Fibroblast of skin of back (primary cell): ENCODE measurements at places on chromosomes 3 and 15.

GRCh38 chr3:52388348-52388821 lies 56.5 kb downstream of the SEMA3G start:
- DNase-seq = no peak

DNA sequence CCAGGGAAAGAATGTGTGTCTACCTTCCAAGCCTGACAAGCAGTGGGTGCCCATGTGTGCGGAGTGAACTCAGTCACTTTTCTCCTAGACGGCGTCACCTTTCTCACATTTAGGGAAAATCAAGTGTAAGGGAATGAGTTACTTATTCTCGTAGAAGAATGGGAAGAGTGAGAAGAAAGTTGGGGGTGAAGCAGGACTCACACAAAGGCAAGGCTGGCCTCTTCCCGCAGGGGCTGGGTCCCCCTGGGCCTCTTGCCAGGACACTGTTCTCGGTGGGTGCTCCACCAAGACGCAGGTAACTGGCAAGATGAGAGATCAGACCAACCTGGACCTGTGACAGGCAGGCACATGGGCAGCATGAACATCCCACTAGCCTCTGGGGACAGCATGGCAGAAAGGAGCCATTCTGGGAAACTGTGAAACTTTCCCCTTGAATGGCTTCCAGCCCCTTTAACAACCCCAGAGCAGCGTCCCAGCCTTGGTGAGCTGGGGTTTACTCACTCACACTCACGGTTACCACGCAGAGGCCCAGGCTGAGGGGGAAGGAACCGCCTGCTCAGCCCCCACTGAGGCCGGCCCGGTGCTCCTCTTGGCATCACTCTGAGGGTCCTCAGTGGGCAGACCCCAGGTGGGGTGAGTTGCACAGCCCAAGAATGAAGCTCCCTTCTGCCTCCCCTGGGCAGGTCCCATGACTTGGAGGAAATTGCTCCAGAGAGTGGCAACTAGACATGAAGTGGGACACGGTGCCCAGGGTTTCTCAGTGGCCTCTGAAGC lies 15.0 kb upstream of the SRP14 start:
- no peak for DNase-seq

DNA sequence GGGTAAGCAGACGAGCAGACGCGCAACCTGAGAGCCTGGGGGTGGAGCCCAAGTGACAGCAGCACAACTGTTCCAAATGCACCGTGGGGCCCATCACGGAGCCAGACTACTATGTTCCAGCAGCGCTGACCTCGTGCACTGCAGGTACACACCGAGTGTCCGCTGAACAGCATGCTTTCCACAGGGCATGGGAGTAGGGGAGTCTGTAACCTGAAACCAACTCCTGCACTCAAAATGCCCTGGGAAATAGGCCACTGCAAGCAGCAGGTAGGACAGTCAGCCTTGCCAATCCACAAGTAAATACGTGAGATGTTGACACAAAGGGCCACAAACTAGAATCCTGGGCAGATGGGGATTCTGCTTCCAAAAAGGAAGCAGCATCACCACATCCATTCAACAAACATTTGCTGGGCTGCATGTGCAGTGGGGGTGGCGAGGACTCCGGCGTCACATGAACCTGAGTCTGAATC lies 73.9 kb downstream of the TBC1D2B start:
- no peak for DNase-seq

DNA sequence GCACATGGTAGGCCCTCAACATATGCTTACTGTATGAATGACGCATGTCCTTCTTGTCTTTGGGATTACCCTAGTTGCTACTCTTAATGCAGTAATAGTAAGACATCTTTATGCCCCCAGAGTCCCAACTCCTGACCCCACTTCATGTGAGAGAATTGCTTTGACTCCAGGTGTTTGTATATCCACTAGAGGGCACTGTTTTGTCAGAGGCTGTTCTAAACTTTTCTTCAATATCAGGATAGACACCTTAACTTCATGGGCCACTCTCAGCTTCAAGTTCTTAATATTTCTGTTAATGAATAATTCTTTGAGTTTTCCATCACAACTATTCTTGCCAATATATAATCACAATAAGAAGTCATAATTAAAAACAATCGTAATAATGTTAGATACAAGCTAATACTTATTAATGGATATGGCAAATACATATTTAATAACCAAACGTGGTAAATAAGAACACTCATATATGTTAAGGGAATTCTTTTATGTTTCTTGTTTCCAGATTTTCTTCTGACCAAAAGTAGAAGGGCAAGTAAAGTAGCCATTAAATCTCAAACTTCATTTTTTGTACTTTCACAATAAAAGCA lies 337.2 kb upstream of the DNAJC19 start:
- DNase-seq = peak; percentile 27

DNA sequence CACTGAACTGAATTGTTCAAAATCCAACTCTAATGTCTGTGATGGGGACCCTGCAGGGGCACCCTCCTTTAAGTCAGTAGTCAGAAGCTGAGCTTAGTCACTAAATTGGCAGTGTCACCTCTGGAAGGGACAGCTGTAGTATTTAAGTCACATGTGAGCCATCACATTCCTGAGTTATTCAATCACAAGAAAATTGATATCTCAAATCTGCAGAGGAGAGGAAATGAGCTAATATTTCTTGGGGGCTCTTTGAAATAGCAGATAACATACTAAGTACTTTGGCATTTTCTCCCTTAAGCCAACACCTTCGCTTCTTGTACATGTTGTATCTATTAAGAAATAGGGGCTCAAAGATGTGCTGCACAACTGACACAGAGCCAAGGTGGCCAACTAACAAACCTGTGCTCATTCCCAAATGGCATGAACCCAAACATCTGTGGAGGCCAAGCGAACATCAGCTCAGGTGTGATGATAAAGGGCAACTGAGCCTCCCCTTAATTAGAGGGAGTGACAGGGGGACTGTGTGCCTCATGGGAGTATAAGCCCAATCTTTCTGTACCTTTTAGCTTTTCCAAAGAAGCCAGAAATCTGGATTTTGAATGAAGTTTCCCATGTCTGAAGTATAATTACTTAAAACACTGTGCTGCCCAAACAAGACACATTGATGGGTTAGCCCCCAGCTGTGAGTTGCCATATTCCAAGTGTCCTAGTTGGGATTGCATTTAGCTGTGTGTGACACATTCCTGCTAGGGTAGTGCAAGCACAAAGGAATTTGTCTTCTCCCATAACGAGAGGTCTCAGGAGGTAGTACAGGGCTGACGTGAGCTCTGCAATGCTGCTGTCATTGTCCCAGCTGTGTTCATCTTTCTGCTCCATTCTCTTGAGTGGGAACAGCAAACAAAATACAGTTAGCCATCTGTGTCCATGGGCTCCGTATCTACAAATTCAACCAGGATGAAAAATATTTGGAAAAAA lies 63.3 kb downstream of the ABHD5 start:
- DNase-seq = peak; percentile 93

- no peak for DNase-seq
Measured at GRCh38 chr15:76181705-76182107, 121.9 kb downstream of the TMEM266 start.

GRCh38 chr15:69798481-69799250 lies 299.1 kb downstream of the TLE3 start:
- DNase-seq = peak; percentile 58

- DNase-seq = peak; percentile 40
Measured at GRCh38 chr3:115922681-115923347, 299.5 kb downstream of the GAP43 start.

- no peak for DNase-seq
Measured at GRCh38 chr3:143475981-143476380, 356.4 kb downstream of the CHST2 start.

DNA sequence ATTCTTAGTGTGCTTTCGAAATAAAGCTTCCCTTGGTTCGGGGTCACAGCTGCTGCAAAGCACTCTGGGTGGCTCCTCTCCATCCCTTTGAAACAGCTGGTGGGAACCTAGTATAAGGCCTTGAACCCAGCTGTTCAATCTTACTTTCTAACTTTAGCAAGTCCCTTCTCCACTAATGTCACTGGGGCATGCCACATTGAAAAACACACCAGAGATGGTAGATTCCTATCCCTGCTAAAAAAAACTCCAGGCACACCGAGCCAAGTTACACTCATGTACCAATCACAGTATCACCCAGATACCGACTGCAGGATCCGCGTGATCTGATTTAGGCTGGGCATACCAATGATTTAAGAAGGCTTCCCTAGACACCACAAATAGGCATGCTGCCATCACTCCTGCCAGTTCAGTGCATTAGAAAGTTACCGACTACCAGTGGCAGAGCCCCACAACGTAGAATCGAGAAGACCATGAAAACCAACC lies 65.0 kb downstream of the WWTR1 start:
- no peak for DNase-seq

DNA sequence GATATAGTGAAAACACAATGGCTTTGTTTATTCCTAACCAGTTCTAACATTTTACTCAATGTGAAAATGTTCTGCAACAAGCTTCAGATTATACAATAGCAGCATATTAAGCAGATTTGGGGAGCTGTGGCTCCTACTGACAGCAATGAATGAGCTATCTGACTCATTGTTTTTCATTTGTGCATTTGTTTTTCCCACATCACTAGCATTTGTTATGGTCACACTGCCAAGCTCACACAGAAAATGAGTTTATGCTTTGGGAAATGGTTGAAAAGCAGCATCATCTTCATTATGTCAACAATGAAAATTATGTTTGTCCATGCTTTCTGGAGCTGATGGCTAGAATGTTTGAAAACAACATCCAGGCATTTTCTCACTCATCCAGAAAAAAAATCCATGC lies 53.5 kb downstream of the ZPLD1 start:
- DNase-seq = no peak

DNA sequence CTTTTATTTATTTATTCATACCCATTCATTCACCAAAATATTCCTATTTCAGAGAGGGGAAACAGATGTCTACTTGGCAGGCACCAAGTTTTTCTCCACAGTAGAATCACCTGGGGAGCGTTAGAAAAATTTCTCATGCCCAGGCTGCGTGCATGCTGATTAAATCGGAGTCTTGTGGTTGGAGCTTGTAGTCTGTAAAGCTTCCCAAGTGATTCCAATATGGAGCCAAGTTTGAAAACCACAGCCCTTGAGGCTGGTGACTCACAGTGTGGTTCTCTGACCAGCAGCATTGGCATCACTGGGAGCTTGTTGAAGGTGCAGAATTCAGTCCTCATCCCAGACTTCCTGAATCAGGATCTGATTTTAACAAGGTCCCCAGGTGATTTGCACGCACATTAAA lies 49.7 kb downstream of the PDHB start:
- DNase-seq = peak; percentile 99

- no peak for DNase-seq
Measured at GRCh38 chr15:23483821-23484299, 36.8 kb upstream of the GOLGA6L2 start.
